ENCODE measurements at places on chromosomes 12 and 14.
A peak's percentile ranks its signal among the peaks of the same experiment; 100 is the strongest.

GRCh38 chr12:115421796-115422709 lies 738.1 kb upstream of the TBX3 start:
- DNase-seq, result no peak

DNA sequence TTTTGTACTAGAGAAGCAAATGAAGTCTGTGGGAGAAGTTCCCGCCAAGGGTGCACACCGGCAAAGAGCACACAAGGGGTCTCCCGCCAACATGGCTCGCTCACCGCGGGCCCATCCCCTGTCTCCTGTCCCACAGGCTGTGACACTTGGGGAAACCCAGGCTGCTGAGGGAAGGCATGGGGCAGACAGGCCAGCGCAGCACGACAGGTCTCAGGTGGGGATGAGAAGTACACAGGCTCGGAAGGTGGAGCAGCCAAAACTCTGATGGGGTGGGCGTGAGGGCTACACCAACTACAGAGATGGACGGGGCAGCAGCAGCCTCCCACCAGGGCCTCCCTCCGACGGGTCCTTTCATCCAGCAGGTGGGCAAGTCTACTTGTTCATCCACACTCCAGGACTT lies 64.4 kb downstream of the RNF34 start:
- no peak for DNase-seq

DNA sequence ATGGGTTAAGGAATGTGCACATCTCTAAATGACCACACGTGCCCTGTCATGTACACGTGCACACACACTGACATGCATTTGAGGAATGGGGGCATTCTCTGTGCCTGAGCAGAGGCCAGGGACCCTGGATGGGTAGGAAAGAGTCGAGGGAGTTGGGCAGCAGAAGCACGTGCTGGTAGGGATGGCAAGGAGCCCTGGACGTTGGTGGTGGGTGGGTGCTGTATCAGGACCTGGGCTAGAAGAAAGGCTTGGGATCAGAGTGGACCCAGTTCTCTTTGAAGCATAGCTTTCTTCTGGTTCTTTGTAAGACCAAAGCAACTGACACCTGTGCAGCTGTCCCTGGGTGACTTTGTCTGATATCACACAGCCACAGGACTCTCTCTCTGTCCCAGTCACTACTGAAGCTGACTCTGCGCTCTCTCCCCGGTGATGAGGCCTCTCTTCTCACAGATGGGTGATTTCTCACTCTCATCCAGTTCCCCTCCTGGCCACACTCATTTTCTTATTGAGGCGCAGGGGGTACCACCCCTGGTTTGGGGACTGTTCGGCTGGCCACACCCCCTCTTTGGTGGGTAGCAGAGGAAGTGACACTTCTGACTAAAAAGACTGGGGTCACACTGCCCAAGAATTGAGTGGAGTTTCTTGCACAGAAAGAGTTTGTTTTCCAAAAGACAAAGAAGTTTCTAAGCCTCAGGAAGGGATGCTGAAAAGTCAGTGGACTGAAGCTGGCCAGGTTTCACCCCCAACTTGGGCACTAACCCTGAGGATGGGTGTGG lies 171.7 kb upstream of the RTL1 start:
- no peak for DNase-seq

DNA sequence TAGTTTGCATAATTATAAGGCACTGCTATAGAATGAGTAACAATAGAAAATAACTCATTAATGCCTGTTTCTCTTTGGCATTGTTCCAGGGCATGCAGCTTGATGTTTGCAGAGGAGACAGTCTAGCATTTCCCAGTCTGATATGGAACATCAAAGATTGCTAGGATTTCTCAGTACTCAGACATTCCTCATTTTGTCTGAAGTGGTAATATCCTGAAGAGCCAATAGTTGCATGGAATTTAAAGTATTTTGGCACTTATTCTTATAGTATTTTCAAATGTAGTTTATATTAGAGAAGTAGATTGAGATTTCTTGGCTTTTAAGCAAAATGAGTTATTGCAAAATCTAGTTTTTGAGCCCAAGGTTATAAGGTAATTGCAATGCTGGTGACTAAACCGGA lies 337.3 kb upstream of the E2F7 start:
- DNase-seq, result no peak

DNA sequence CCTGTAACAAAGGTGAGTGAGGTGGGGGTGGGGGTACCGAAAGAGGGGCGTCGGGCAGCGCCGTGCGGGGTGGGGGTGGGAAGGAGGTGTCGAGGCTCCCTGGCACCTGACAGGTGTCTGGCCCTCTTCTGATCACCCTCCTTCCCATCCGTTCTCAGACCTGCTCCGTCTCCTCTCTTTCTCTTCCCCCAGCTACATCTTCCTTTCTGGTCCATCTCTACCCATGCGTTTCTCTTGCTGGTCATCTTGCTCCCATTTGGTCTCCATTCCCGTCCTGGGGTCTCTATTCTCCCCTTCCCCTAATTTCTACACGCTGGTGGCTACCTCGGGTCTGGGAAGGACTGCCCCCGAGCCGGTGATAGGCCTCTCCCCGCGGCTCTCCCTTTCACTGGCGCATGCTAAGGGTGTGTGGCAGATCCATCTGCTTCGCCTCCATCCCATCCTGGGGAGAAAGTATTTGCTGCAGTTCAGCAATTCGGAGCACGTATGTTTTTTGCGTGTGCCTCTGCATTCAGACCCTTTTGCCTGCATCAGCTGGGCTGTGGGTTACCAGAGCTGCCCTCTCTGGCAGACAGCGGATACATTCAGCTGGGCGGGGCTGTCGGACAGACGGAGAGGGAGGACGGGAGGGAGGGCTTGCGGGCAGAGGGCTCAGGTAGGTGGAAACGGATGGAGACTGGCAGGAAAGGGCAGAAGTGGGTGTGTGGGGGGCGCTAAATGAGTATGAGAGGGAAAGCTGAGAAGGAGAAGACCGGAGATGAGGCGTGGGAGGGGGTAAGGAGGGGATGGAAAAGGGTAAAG lies 730 bp downstream of the CLSTN3 start:
- peak; percentile 48 for DNase-seq

DNA sequence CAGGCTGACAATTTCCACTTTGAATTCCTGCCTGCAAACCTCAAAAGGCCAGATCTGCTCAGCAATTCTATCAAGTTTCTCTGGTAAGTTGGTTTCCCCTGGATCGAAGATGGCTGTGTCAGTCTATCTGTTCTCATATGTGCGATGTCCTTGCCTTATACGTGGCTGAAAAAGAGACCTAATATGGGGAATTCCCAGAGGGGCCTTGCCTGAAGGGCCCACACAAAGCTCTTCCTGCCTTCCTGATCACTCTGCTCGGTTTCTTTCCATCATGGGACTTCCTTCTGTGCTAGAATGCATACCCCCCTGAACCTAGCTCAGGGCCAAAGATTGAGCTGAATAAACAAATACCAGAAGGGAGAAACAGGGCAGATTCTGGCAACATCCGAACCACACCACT lies 13.2 kb downstream of the TCL1B start:
- no peak for DNase-seq

DNA sequence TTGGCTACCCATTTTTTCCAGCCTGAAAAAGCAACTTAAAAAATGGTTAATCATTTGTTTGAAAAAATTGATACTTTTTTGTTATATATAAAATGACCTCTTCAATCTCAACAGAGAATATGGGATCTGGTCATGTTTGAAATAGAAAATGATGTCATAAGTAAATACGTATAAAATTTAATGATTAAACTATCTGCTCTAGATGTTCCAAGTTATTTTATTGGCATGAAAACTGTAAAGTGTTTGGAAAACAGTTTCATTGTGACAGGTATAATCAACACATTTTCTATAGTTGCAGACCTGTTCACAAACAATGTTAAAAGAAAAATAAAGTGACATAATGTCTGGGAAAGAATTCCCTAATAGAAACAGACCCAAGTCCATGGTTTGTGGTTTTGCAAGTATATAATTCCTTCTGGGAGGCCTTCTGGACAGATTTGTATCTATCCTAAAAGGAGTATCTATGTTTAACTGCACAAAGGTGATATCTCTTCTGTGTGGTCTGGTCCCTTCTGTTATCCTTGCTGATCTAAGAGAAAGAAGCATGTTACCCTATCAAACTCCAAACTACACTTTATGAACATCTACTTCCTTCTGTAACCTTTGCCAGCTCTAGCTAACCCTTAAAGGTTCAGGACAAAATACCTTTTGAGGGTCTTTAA lies 39.5 kb upstream of the LRIG3 start:
- no peak for DNase-seq

GRCh38 chr14:92633274-92633616 lies 115.2 kb downstream of the LGMN start:
- peak; percentile 59 for DNase-seq

GRCh38 chr12:115051378-115051777 lies 367.4 kb upstream of the TBX3 start:
- no peak for DNase-seq

DNA sequence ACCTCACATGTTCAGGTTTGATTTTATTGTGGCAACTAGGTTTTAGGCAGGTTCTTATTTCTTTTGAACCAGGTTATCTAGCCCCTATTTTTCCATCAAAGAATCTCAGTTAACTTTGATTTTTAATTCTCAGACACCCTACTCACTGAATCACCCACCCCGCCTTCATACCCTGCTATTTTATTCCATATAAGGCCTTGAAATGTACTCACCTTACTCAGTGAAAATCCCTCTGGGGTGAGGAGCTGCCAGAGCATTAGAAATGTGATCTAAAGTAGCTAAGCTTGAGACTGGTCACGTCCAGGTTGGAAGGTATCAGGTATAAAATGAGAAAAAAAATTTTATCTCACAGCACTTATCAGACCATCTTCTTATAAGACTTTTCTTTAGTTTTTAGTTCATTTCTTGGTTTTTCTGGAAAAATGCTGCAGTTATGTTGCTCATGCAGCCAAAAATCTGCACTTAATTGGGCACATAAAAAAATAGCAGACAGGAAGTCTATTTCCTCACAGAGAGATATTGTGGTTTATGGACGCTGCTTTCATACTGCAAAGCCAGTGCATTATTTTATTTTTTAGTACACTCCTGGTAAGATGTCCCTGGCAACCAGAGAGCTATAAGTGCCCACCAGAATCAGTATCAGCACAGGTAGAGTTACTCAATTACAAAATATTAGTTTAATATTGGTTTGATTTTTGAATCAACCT lies 101.5 kb upstream of the CCDC91 start:
- no peak for DNase-seq

All from CD4-positive, alpha-beta T cell treated with Interferon gamma for 1 hour (primary cell).